ENCODE measurements at places on chromosomes 1 and 21.

DNA sequence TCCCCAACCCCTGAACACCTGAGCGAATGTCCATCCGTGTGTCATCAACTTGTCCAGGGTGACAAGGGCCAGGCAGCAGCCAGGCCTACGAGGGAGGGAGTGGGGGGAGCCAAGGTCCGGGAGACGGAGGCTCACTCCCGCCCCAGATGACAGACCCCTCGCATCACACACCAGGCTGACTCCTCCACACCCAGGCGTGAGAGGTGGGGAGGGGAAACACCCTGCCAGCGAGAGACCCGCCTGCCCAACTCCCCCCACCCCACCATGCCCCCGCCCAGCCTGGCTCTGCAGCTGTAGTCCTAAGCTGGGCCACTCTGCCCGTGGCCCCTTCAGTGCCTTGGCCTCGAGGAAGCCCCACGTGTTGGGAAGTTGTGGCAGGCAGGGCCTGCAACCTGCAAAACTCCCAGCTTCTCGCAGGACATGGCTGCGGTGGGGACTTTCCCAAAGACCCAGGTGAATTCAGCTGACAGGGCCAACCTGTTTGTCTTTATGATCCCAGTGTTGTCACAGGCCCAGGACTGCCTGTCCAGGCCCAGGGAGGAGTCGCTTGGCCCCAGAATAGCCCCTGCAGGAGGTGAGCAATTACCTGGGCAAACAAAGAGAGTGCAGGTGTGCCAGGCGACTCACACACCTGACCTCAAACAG lies 62.9 kb downstream of the RIPK4 start:
- no peak for DNase-seq

GRCh38 chr21:19508844-19509243 lies 1105.3 kb upstream of the TMPRSS15 start:
- DNase-seq: no peak

GRCh38 chr1:70934194-70934961 lies 113.2 kb downstream of the PTGER3 start:
- no peak for DNase-seq

GRCh38 chr1:204684571-204685235 lies 835 bp downstream of the LRRN2 start:
- DNase-seq: no peak

DNA sequence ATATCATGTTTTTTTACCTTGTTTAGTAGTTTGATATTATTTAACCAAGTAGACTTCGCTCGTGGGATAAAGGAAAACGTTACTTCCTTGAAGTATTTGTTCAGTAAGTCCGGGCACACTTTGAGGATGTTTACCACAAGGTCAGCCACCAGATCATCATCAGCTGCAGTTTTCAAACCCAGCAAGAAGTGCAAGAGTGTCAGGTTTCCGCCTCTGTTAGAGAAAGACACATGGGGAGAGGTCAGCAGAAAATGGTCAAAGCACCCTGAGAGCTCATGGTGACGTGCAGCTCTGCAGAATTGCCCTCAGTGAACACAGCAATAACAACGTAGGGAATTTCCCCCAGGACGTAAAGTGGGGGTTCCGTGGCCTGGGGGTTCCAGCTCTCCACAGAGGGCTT lies 24.4 kb downstream of the URB1 start:
- DNase-seq: no peak

DNA sequence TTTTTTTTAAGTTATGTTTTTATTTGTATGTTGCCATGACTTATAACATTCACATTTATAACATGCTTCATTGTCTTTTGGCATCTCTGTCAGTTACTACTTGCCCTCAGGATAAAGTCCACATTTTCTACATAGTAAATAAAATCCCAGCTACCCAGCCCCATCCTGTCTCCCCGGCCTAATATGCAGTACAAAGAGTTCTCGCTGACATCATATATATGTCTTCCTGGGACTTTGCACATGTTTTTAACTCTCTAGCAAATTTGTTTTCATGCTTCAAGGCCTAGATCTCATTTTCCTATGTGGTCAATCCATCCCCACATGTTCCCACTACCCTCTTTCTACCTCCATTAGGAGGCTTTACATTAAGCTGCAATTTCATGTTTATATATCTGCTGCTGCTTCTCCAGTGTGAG lies 33.0 kb upstream of the IVNS1ABP start:
- no peak for DNase-seq

- DNase-seq: no peak
Observed at GRCh38 chr1:179034720-179035119, 9.0 kb downstream of the FAM20B start.

DNA sequence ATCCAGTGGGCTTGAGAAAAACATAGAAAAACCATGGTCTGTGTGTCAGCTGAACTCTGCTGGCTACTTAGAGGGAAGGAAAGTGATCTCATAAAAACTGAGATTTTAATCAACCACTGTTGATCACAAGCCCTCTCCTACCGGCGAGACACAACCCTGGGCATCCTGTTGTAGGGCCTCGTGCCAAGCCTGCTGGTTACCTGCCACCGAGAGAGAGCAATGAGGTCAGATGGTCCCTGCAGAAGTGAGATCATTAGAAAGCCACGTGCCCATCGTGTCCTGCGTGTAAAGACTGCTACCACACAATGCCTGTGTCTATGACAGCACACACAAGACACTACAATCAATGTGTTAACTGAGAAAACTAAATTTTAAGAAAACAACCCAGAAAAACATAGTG lies 41.7 kb upstream of the GPR153 start:
- DNase-seq: no peak

DNA sequence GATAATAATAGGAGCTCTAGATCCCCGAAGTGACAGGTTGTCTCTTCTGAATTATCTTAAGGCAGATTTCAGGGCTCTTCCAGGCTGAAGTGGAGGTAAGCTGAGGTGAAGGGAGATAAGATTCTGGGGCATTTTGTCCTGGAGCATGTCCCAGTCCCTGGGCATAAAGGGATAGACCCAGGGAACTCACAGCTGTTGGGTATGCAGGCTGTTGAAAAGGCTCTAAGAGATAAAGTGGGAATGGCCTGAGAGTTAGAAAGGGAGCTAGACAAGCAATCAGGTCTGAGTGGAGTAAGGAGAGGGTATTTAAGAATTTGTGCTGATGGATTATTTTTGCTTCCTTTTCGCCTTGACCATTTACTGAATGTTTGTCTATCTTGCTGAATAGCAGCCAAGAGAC lies 123.7 kb downstream of the NOS1AP start:
- no peak for DNase-seq

- no peak for DNase-seq
Observed at GRCh38 chr1:215290018-215290417, 207.5 kb downstream of the KCNK2 start.
